ENCODE measurements at places on chromosomes 11 and 22.

DNA sequence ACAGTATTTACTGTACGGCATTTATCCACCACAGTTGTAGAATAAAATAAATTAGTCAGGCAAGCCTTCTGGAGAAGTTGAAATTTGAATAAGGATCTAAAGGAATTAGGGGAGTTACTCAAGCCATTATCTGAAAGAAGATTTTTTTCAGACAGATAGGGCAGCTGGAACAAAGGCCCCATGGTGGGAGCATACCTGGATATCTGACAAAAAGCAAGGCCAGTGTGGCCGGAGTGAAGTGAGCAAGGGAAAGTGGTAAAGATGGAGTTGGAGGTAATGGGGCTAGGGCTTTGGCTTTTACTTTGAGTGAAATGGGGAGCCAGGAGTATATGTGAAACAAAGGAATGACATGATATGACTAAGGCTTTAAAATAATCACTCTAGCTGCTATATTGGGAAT is 45.7 kb upstream of the PSMA1 start:
- DNase-seq: no peak

DNA sequence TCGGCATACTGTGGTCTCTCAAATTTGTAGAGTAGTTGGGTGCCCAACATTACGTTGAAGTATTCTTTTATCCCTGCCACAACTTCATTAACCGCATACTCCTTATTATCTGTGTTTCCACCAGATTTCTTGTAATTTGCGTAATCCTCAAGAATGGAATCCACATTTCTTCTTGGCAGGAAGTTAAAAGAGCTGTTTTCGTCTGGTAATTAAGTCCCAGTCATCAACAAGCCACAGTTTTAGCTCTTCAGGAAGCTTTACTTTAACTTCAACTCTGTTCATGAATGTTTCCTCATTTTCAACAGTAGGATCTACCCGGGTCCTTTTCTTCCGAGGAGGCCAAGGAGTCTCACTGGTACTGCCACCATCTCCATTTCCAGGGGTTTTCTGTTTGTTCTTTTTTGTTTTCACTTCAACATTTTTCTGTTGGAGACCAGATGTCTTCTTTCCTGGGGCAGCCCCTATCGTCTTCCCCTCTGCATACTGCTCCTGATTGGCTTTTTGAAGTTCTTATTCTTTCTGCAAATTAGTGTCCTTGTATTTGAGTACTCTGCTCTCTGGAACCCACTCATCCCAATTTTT is 30.3 kb downstream of the PDE3B start:
- no peak for DNase-seq

DNA sequence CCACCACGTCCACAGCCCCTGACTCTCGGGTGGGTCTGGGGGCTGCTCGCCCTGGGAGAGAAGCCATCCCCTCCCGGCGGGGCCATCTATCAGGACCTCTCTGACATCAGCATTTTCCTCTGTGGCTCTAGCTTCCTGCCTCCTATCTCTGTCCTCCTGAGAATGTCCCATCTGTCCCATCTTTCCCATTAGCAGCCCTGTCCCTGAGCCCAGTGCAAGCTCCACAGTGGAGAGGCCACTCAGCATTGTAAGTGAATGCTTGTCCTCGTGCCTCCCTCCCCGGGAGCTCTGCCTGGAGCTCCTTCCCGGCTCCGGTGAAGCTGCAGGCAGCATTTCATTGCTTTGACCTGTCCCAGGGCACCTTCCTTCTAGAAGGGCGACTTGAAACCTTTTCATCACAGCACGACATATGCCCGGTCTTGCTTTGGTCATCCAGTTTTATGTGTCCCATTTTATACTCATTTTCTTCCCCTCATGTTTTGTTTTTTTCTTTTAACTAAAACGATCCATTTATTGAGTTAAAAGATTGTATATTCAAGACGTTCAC is 49.7 kb downstream of the RTN4R start:
- DNase-seq: no peak

GRCh38 chr11:95794086-95794485 is 3.8 kb downstream of the CEP57 start:
- no peak for DNase-seq

GRCh38 chr11:12070446-12071267 is 39.7 kb upstream of the MICAL2 start:
- no peak for DNase-seq

DNA sequence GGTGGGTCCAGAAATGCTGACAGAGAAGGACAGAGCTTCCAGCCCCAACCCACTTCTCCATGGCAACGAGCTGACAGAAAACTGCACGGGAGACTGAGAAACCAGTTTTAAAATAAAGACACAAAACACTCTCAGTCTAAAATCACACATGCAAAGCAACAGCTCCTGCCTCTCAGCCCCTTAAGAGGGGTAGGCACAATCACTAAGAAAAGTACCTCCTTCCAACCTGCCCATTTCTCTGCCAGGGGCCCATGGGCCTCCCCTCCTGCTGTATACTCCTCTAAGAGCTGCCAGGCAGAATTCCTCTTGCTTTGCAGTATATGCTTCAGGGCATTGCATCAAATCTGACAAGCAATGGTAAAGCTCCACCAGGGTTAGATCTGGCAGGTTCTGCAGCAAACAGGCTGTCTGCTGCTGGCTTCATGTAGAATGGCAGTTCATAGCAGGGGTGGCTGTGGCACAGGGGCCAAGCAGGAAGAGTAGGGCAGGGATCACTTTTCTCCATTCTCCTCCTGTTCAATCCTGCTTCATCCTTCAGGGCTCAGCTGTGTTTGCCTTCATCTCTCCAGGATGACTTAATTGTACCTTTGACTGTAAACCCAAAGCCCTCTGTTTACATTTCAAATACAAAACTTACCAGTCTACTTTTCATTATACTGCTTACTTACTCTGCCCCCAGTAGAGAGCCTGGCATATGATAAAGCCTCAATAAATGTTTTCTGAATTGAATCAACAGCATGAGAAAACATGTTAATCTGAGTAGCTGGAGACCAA is 77.7 kb downstream of the KCNC1 start:
- no peak for DNase-seq

GRCh38 chr11:63020671-63021291 is 5.1 kb upstream of the SLC22A8 start:
- DNase-seq: no peak

GRCh38 chr11:95585069-95585751 is 204.4 kb downstream of the FAM76B start:
- no peak for DNase-seq

DNA sequence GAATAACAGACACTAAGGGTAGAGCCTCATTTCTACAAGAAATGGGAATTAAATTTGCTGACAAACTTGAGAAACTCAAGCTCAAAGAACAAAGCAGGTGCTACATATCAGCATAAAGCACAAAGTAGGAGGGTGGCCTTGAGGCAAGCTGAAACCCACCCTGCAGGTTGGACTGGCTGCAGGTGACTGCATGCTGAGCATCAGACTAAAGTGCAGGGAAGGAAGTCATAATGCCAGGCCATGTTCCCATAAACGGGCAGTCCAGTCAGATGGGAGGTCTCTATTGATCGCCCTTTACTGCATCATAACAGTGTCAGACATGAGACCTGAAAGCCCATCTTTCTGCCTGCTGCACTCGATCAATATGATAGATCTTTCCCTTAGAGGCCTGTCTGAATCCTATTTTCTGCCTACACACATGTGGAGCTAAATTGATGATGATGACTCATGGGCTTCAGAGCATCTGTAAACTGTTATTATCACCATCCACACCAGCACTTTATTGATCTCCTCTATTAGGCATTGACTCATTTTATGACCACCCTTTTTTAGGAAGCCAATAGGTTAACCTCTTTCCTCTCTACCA is 224.5 kb upstream of the DDI1 start:
- no peak for DNase-seq

- DNase-seq: no peak
These were observed 13.3 kb upstream of the PRG2 start for GRCh38 chr11:57403802-57404147.

DNA sequence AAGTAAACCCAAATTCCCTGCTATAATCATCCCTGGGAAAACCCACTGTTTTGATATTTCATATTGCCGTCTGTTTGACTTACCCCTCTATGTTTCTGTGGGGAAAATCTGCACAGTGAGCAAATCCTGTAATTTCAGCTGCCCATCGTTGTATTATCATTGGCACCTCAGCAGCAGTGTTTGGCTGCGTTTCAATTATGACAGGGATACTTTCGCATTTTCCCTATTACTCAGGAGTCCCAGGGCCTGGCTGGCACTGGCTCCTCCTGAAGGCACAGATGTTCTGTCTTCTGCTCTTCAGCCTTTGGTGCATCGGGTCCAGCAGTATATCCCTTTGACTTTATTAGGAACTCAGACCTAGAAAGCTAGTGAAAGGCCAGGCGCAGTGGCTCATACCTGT is 12.2 kb upstream of the MMP12 start:
- DNase-seq: peak; percentile 30

- DNase-seq: no peak
These were observed 16.9 kb downstream of the LGR4 start for GRCh38 chr11:27455667-27456066.

DNA sequence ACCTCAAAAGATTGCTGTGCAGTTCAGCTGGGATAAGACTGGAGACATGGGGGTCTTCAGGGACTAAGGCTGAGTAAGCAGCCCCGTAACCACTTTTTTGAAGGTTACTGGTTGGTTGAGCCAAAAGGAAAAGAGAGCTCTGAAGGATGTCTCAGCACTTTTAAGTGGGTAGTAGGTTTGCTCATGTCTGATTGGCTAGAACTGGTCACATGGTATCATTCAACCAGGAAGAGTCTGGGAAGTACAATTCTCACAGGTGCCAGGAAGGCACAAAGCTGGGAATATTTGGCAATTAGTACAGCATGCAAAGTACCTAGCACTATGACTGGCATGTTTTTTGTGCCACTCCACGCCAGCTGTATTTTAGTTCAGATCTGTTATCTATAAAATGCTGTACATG is 58.1 kb downstream of the SNX19 start:
- DNase-seq: no peak

- DNase-seq: no peak
These were observed 112.4 kb downstream of the KIRREL3 start for GRCh38 chr11:126888115-126888712.

Data from fibroblast of the conjunctiva (primary cell).